ENCODE measurements at places on chromosomes 1 and 21.

- no peak for DNase-seq
Observed at GRCh38 chr1:112882271-112882744, 73.7 kb downstream of the SLC16A1 start.

DNA sequence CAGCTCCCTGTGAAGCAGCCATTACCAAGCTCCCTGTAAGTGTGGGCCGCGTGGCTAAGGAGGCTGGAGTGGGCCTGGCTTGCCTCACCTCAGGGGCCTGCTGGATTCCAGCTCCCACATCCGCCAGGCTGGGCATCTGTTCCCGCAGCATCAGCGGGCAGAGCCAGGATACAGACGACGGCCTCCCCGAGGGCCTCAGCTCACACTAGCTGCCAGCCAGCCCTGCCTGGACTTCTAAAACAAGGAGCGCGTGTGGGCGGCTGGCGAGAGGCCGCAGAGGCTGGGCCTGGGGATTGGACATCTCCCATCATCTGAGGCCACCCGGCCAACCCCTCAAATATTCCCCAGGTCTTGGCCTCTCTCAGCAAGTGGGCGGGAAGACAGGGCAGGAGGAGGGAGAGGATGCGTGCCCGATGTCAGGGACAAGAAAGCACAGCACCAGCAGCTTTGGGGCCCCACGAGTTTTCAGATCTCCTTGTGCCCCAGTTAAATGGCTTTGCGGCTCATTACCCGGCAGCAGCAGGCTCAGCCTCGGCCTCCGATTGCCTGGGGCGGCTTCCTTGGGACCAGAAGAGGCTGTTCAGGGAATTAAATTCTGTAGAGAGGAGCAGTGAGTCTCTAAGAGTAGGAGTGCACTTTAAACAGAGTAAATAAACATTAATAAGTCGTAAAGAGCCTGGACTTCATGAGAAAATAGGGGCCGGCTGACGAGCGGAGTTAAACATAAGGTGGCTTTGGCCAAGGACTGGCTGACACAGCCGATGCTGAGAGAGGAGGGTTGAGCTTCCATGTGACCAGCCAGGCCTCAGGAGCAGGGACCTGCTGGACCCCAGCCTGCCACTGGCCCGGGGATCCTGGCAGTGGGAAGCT lies 208.9 kb upstream of the C1orf174 start:
- DNase-seq = no peak

- DNase-seq = no peak
Observed at GRCh38 chr1:168507231-168507630, 36.6 kb downstream of the XCL2 start.

GRCh38 chr1:84086616-84087015 lies 57.5 kb upstream of the PRKACB start:
- DNase-seq = no peak

- no peak for DNase-seq
Observed at GRCh38 chr1:172084876-172085275, 243.6 kb downstream of the DNM3 start.

DNA sequence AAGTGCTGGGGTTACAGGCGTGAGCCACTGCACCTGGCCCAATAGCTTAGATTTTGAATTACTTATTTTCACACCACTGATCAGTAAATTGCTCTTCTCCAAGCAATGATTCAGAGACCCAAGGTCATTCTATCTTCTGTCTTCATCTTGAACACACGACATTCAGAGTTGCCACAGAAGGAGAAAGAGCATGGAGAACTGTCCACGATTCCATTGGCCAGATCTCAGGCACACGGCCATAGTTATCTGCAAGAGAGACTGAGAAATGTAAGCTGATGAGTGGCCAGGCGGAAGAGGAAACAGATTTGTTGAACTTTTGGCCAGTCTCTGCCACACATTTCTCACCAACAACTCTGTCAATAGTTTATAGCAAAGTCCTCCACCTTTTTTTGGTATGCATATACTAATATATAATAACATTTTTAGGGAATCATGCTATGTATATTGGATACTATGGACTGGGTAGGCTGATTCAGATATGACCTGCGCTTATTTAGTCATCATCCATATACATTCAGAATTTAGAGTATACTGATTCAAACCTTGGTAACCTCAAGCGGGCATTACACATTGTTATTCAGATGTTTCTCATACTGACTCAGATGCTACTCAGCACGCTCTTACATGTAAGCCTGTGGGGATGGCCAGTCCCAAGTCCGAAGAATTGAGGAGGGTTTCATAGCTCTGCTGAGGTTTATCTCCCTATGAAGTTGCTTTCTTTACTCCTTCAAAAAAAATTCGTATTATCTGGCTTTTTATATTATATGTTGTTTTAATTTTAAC lies 25.5 kb upstream of the CAP1 start:
- DNase-seq = no peak

DNA sequence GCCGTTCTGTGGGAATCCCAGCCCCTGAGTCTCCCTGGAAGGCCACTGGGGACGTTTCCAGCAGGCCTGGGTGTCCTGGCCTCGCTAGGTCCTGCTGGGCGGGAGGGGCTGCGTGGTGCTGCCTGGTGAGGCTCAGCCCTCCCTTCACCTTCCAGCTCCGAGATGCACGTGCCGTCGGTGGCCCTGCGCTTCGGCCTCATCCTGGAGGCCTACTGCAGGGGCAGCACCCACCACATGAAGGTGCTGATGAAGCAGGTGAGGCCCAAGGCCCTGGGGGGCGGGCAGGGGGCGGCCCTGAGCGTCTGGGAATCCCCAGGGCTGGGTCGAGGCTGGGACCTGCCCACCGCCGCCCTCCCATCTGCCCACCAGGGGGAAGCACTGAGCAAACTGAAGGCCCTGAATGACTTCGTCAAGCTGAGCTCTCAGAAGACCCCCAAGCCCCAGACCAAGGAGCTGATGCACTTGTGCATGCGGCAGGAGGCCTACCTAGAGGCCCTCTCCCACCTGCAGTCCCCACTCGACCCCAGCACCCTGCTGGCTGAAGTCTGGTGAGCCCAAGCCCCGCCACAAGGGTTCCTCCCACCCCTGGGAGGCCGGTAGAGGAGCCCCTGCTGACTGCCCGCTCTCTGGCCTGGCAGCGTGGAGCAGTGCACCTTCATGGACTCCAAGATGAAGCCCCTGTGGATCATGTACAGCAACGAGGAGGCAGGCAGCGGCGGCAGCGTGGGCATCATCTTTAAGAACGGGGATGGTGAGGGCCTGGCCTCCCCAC lies 70.3 kb downstream of the PIK3CD start:
- DNase-seq = no peak

GRCh38 chr1:49694251-49694827 lies 329.4 kb downstream of the AGBL4 start:
- no peak for DNase-seq

GRCh38 chr1:171507435-171507834 lies 22.1 kb downstream of the PRRC2C start:
- no peak for DNase-seq

DNA sequence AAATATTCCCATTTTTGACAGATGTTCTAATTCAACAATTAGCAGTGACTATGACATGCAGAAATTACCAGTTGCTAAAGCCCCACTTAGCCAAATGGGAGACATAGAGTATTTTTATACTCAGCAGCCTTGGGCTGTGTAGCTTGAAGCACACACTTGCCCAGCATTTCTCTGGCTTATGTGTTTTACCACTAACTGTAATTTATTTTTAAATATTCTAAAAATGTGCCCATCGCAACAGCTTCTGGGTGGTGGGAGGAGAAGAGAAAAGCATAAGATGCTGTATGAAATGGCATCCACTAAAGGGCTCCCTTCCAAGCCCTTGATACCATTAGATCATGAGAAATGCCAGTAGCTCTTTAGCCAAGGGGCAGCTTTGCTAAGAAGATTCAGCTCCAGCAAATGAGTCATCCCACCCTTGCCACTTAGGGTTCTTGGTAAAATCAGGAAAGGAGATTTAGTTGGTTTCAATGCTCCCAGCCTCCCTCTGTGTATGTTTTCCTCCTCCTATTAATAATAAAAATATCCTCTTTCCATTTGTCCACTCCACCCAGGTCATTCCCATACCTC lies 462.7 kb upstream of the DEPDC1 start:
- no peak for DNase-seq

DNA sequence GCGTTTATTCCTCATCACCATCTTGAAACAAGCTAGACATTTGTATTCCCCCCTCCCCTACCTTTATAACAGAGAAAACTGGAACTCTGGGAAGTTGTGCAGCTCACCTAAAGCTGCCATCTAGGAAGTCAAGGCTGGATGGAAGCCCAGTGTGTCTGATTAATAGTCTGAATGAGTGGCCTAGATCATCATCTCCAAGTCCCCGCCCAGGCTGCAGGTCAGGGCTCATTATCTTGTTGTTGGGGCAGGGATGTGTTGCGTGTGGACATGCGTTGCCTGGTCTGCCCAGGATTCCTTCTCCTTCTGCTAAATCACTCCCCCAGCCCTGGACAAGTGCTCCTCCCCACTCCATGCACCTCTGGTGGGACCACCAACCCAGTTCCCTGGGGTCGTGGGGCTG lies 14.7 kb upstream of the KAZN start:
- no peak for DNase-seq

GRCh38 chr1:117812869-117813511 lies 116.4 kb downstream of the GDAP2 start:
- no peak for DNase-seq

- no peak for DNase-seq
Observed at GRCh38 chr1:9195651-9196050, 38.9 kb upstream of the H6PD start.

DNA sequence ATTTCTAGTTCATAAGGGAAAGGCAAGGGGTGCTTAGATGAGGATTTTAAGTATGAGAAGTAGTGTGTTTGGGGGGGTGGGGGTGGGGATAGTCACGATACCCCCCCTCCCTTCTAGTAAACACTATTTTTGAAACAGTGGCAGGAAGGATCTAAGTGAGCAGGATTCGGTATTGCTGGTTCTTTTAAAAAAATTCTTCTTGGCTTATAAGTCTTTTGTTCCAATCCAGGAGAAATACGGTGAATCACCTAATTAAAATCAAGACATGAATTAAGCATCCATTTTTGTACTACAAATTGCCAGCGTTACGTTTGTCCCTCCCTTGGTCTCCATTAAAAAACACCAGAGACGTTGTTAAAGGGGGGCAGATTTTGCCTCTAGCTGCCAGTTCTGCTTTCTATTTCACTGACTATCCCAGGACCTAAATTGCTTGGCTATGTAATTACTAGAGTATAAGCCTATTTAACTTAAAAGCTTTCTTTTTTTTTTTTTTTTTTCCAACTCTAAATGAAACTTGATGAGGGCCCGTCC lies 911 bp downstream of the LMO4 start:
- no peak for DNase-seq

GRCh38 chr21:46040707-46041106 lies 57.2 kb upstream of the COL6A2 start:
- DNase-seq = no peak

GRCh38 chr21:28151758-28152157 lies 840.9 kb downstream of the LTN1 start:
- DNase-seq = no peak

- DNase-seq = no peak
Observed at GRCh38 chr1:43373066-43373940, 5.5 kb upstream of the ELOVL1 start.

DNA sequence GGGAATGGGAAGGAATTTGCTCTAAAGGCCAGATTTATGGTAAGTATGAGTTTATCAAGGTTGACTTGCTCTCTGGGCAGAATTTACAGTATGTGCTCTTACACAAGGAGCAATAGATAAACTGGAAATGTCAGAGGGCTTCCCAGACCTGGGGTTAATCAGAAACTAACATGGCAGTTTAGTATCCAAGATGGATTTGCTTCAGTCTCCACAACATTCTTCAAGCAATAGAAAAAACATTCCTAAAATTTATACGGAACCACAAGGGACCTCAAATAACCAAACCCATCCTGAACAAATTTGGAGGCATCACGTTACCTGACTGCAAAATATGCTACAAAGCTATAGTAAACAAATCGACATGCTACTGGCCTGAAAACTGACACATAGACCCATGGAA lies 606.7 kb upstream of the CHRM3 start:
- no peak for DNase-seq

DNA sequence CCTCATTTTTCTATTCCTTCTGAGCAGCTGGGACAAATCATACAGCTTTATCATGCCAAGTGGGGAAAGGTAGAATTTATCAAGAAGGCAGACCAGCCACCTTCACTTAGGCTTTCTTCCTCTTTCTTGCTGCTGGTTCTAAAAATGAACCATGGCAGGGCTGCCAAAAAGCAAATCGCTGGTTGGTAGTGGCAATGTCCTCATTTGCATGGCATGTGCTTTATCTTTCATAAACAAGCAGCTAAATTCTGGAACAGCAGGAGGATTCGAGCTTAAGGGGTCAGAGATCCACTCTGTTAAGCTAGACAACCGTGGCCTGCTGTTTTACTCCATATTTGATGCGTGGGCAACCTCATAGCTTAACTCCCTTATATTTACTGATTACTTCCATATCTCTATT lies 91.3 kb downstream of the RPE65 start:
- DNase-seq = no peak

DNA sequence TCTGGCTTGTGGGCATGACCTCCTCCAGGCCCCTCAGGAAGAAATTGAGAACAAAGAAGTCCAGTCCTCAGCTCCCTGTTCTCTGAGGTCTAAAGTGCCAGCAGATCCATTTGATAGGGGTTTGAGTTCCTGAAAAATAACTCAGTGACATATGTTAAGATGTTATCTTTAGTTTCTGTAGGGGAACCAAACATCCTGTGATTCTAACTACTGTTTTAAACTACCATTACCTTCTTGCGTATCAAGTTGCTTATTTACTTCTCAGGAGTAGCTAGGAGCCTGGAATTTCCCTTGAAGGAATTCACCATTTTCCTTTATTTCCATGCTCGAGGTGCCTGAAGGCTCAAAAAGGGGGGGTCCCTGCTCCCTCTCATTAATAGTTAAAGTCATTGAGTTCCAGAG lies 18.8 kb upstream of the LIN9 start:
- no peak for DNase-seq

DNA sequence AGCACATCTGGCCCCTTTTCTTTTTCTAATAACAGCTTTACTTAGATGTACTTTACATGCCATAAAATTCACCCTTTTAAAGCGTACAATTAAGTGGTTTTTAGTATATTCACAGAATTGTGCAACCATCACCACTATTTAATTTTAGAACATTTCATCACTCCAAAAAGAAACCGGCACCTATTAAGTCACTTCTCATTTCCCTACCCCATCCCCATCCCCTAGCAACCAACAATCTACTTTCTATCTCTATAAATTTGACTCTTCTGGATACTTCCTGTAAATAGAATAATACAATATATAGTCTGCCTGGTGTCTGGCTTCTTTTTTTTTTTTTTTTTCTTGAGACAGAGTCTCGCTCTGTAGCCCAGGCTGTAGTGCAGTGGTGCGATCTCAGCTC lies 59.5 kb upstream of the ENAH start:
- DNase-seq = no peak
